ENCODE measurements at places on chromosomes 1 and 21.

DNA sequence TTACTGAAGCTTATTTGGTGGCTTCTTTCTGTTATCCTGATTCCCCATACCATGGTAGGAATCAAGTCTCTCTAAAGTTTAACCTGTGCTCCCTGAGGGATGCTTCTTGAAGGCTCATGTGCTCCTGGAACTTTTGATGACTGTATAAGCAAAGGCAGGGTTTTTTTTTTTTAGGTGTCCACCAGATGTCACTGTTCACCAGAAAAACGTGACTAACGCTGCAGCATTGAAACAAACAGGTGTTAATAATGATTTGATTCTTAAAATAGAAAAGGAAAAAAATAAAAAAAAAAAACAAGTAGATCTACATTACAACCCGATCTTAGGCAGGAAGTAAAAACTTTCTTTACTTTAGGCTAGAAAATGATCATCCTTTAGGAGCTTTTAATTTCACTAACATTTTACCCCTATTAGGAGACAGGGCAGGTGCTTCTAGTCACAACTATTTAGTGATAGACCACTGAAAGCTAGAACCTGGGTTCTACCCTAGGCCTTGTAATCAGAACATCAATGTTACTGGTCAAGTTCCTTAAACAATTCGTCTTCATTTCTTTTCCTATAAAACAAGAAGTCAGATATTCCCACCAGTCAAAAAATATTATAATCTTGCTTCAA is 223.0 kb downstream of the PLA2G4A start:
- peak; percentile 28 for DNase-seq

GRCh38 chr1:151336556-151336955 is 9.3 kb upstream of the PI4KB start:
- peak; percentile 52 for DNase-seq

- no peak for DNase-seq
These were observed 121.1 kb upstream of the PKN2 start for GRCh38 chr1:88562991-88563390.

DNA sequence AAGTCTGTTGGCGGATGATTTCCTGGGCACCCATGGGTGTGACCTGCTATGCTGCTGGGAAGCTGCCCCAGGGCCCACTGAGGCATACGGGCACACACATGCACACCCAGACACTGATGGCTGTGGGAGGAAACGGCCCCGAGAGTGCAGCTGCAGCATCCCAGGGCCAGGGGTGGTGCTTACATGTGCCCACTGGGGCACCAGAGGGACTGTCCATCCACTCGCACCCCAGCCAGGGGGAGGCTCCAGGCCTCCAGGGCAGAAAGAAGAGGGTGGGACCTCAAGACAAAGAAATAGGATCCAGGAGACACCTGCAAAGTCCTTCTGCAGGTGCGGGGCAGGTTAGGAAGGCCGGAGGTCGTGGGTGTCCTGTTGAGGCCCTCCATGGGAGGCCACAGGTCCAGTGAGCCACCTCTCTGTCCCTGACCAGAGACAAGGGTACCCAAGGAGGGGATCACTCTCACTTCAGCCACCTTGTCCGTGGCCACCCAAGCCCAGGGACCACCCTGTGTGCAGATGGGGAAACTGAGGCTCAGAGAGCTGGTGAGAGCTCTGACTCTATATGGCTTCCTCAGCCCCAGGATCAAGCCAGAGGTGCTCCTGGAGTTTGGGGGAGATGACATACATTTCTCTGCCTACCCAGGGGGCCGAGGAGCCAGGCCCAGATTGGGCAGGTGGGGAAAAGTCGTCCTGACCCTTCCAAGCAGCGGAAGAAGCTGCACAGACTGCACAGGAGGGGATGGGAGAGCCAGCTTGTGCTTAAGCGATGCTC is 57.1 kb downstream of the WNT9A start:
- DNase-seq = no peak

DNA sequence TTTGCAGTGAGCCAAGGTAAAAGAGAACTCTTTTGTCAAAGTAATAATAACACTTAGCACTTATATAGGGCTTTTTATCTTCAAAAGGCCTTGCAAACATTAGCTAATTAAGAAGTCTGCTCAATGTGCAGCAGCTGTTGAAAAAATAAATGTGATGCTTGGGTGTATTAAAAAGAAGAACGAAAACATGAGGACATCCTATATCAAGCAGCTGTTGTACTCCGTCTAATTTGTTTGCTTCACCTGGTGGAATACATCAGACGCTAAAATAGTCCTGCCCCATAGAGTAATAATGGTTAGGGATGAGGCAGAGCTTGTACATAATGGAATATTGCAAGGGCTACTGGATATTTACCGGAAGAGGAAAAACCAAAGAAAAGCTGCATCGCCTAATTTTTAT is 299.5 kb downstream of the ST6GALNAC3 start:
- DNase-seq = no peak

- DNase-seq = no peak
These were observed 27.8 kb upstream of the IFNAR2 start for GRCh38 chr21:33201956-33202355.

DNA sequence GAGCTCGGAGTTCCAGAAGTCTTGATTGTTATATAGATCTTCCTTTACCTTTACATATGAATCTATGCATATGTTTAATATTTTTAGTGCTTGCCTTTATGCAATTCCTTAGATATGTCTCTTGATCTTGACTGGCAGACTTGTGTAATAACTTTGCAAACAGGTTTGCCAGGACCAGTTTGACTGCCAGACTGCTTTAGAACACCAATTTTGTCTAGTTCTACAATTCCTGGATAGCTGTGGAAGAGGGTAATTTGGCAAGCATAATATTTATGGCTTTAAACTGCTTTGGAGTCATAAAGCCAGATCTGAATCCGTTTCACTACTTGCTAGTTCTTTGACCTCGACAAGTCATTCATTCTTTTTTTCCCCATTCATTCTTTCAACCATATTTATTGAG is 250.0 kb downstream of the FAF1 start:
- no peak for DNase-seq

GRCh38 chr1:56780128-56780750 is 39.0 kb downstream of the FYB2 start:
- DNase-seq = no peak

All from suppressor macrophage treated with lipopolysaccharide for 1 hour (primary cell).